ENCODE measurements at places on chromosomes 2 and 18.

- DNase-seq, result no peak
Observed at GRCh38 chr2:177574356-177574755, 181.8 kb downstream of the AGPS start.

DNA sequence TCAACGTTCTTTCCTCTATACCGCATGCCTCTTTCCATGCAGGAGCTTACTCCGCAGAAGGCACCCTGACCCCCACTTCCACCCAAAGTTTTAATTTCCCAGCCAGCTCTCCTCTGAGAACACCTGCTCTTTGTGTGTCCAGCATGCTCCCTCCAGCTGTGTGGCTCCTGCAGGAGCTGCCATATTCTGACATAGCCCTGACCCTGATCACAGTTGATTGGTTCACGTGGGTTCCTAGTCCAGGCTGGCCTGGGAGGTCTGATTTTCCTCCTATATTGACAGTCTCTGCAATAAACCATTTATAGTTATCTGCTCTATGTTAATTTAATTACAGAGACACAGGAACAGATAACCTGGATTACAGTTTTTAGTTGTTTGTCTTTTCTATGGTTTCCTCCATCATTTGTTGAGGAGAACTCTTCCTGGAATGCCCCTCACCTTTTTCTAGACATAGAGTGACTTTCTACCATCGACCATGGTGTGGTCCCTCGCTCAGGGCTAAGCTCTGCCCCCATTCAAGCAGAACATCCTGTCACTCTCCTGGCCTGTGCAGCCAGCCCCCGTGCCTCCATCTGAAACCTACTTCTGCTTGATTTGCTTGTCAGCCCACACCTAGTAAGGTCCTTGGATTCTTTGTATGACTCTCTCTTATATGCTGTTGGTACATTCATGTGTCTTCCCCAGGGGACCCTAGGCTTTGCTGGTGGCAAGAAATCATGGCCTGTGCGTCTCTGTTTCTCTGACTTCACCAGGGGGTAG, 231.5 kb downstream of the LPIN1 start:
- no peak for DNase-seq

DNA sequence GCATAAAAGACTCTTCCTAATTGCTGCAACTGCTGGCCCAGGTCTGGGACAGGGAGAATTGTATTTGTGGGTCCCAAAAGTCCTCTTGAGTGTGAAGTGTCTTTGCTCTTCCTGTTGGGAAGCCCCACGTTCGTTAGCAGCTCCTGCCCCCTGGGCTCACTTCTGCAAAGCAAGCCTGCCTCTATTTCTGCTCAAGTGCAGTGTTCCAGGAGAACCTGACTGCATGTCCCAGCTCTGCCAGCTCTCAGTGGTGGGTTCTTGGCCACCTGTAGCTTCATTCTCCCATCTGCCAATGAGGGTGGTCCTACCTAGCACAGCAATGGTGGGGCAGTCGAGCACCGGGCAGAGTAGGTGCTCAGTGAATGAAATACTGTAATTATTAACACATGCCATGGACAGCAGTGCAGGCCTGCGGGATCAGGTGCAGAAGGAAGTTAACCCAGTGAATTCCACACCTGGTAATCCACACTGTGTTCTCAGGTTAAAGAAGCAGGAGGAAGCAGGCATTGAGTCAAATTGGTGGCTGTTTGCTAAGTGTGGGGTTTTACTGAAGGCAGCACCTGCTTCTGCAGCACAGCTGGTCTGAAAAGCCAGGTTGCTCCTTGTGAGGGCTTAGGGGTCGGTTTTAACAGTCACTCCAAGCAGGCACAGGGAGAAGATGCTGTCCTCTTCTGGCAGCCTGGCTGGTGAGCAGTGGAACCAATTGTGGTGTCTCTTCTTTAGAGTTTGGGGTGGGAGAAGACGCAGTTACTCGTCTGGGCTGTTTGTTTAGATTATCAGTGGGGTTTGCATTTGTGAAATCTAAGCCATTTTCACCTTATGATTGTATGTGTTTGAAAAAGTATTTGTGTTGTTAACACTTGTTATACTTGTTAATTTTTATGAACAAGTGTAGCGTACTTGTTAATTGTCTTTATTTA, 54.3 kb downstream of the DGKD start:
- DNase-seq, result no peak

GRCh38 chr2:191150230-191150599, 579 bp downstream of the STAT4 start:
- peak; percentile 22 for DNase-seq

DNA sequence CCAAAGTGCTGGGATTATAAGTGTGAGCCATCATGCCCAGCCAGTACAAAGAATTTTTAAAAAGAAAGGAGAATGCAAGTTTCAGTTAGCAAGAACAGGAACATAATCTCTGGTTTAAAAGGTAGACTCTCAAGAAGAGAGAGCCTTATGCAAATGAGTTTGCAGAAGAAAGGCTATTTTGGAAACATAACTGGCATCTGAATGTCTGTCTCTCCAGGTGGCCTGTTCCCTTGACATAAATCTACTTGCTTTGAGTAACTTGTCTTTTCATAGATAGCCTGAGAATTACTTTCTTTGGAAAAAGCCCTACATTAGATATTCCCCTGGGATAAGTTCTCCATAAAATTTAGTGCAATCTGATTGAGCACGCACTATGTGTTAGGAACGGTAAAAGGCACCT, 109.6 kb downstream of the ICOS start:
- no peak for DNase-seq

DNA sequence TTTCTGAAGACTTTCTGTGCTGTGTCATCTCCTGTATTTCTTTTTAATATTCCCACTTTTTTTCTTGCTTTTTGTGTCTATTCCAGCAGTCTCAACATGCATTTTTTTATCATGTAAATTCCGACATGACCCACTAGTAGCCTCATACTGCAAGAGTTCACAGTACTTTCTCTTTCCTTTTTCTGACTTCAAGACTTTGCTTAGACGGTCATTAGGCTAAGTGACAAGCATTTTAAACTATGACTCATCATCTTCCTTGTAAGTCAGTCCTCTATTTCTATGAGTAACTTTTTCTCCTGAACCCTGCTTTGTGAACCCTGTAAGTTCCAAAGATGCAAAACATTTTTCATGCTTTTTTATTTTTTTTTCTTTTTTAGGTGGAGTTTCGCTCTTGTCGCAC, 381.2 kb downstream of the TXNL1 start:
- no peak for DNase-seq

DNA sequence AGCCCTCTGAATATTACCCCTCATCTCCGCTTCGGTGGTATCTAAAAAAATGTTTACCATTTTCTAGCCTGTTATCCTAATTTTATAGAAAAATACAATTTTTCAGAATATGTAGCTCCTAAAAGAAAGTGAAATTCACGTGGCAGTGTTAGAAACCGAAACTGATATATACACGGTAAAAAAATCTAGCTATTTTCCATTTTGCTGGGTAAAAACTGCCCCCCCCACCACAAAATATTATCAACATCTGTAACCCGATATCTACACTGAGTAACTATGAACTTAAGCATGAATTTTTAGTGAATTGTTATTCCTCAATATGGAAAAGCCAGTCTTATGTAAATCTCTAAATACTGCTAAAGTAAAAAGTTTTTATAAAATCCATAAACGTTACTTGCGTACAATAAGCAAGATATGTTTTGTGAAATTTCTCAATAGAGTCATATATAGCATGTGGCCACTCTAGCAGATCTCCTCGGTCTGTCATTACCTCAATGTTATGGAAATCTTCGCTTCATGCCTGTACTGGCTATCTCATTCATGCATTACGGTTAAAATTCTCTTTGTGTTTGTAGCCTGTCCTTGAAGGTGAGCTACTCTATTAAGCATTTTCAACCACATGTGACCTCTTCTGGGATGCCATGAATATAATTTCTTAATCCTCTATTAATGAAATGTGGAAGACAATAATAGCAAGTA, 524.2 kb downstream of the TRIB2 start:
- no peak for DNase-seq

DNA sequence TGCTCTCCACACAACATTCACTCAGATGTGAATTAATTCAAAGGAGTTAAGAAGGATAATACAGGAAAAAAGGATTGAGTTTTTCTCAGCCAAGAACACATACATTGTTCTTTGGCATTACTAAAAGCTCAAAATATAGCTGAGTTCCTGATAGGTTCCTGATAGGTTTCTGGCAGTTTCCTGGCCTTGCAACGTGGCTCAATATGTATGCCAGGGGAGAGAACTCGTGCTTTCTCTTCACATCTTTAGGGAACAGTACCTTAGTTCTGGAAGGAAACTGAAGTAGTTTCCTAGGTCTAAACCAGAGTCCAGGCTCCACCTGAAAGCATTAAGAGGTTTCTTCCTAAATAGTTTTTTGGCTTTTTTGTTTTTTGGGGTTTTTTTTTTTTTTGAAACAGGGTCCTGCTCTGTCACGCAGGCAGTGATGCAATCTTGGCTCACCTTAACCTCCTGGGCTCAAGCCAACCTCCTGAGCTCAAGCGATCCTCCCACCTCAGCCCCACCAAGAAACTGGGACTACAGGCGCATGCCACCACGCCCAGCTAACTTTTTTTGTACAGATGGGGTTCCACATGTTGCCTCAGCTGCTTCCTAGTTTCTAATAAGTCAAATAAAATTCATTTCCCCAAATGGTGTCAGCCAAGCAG, 42.8 kb downstream of the ESCO1 start:
- no peak for DNase-seq

DNA sequence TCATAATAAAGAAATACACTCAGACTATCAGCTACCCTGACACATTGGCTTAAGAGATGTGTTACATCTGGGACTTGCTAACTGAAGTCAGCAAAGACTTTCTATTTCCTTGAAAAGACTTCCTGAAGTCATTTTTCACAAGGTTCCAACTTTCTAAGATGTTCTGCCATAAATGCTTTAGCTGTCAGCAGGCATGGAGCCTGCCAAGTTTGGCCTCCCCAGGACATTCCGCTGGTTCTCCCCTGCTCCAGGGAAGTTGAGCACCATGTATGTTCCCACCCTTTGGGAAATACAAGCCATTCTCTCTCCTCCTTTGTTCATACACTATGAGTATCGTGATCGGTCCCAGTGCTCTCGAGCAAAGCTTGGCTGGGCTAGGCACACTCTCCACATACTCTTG, 202.7 kb upstream of the CCDC68 start:
- DNase-seq, result no peak
